Lung microvascular endothelial cell (primary cell): ENCODE measurements at places on chromosomes 3 and 15.

- DNase-seq, result no peak
Observed at GRCh38 chr3:174285242-174285864, 573.8 kb upstream of the NAALADL2 start.

DNA sequence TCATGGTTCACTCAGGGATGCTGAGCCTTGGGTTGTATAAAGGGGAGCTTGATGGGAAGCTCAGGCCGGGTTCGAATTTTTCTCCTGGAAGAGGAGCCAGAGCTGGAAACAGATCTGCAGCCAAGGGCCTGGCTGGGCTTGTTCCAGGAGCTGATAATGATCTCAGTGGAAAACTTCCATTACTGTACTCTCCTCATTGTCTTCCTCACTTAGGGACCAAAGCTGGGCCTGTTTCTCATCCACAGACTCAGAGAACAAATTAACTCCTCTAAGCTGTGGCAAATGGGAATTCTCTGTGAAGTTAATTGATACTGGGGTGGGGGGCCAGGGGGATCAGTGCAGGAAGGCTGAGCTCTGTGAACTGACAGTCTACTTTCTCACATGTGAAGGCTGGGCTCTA, 92.0 kb downstream of the PRICKLE2 start:
- DNase-seq, result no peak

- DNase-seq, result no peak
Observed at GRCh38 chr3:163730684-163731083, 1347.6 kb downstream of the SI start.

DNA sequence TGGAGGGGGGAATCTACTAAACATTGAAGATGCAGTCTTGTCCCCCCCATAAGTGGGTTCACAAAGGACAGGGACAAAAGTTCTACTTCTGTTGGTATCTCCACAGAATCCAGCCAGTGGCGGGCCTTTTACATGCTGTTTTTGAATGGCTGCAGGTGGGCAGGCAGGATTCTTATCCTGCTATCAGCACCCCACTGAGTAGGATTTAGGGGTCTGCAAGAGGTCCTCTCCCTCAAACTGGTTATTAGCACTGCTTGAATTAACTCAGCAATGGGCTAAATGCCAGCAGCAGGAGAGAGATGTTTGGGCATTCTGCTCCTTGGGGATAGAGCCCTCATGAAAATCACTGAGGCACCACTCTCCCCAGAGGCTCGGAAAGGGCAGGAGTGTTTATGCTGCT, 40.3 kb downstream of the SEMA5B start:
- DNase-seq, result no peak

- DNase-seq, result no peak
Observed at GRCh38 chr3:192899540-192899982, 18.1 kb downstream of the MB21D2 start.

- no peak for DNase-seq
Observed at GRCh38 chr3:78634316-78634715, 1133.5 kb downstream of the ROBO1 start.

DNA sequence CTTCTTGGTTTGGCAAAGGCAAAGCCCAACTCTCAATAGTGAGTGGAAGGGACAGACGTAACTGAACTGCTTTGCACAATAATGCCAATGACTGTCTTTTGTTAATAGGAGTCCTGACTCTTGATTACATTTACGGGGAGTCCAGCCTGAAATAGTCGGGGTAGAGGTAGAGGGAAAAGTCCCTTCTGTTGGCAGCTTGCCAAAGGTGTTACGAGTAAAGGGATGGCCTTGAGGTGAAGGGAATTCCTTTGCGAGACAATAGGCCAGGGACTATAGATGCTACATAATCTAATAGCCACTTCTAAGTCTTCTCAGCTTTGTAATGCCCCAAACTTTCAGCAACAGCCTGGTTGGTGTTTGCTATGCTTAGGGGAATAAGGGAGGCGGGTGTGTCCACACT, 2.2 kb upstream of the SENP2 start:
- DNase-seq, result no peak

DNA sequence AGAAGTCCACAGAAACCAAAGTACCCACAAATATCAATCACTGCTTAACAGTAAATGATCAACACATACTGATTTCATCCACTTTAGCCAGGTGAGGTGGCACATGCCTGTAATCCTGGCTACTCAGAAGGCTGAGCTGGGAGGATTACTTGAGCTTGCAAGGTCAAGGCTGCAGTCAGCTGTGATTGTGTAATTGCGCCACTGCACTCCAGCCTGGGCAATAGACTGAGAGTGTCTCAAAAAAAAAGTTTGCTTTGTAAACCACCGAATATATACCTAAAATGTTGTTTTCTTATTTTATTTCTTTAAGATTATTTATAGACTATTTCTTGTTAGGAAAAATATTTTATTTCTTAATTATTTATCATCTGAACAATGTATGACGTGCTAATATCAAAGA, 8.7 kb upstream of the ATP13A4 start:
- no peak for DNase-seq
